Inflammatory macrophage treated with lipopolysaccharide for 1 hour (primary cell): ENCODE measurements at places on chromosomes 1 and 21.
A peak's percentile ranks its signal among the peaks of the same experiment; 100 is the strongest.

DNA sequence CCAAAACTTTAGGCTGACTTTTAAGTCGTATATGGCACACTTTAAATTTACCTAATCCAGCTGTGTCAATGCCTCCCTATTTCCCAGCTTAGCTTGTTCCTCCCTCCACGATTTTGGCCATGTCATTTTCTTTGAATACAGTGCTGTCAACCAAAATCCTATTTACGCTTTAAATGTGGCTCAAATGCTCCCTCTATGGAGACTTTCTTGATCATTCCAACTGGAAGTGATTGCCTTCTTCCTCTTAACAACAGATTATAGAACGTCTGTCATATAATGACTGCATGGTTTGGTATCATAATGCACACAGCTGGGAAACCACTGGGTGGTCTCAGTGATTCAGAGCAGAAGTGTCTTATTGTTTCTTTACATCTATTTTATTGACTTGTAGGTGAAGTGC, 18.9 kb upstream of the BATF3 start:
- DNase-seq: peak; percentile 45

- DNase-seq: no peak
These were observed 27.5 kb upstream of the TCEA3 start for GRCh38 chr1:23452011-23452411.

- no peak for DNase-seq
These were observed 8.7 kb upstream of the GADD45A start for GRCh38 chr1:67676287-67676686.

DNA sequence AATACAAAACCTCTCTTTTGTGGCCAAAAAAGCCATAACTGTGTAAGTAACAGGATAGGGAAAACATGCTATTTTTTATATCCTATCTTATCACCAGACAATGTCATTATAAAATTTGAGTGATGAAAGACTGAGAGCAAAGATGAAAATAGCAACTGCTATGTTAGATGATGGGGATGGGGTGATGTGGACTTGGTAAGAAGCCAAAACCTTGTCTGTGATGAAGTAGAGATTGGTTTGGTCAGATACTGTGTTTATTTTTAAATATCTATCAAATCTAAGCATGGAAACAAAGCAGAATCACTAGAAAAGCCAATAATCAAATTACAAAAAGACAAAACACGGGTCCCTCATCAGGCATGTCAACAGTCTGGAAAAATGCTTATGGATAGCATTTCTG, 631.1 kb upstream of the NR5A2 start:
- no peak for DNase-seq

- no peak for DNase-seq
These were observed 3.7 kb upstream of the REN start for GRCh38 chr1:204169858-204170257.

DNA sequence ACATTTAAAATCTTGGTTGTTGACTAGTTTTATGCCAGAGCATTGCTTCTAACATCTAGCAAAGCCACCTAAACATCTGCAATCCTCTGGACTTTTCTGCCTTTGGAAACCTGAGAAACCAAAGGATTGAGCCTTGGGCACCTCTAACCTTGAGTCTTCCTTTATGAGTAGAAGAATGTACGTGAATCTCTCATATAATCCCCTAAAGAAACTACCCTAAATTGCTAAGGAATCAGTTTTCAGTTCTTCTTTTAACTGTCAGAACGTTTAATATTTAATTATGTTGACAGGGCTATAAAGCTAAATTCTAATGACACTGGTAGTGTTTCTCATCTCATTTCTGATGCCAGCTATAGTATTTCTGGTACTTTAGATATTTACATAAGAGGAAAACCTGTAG, 997.3 kb downstream of the AMY1C start:
- DNase-seq: no peak

- no peak for DNase-seq
These were observed 10.1 kb downstream of the CHD1L start for GRCh38 chr1:147252540-147252939.

- DNase-seq: no peak
These were observed 105.9 kb downstream of the KCNN3 start for GRCh38 chr1:154764181-154764580.

DNA sequence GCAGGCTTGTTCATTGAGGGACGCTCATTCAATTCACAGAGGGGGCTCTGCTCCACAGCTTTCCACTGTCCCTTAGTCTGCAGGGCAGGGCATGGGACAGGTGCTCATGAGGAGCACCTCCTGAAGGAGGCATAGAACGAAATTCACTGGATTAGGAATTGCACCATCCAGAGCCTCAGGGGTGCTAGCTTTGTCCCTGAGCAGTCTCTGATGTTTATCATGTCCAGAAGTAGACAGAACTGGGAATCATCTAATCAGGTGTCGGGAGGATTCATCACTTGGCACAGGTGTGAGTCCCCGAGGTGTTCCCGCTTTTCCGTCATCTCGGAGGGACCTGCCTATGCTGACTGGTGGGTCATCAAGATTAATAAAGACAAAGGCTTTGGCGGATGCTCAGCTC, 321.4 kb downstream of the AJAP1 start:
- DNase-seq: no peak

GRCh38 chr1:20185834-20186782, at the start of the genes PLA2G2C and UBXN10:
PLA2G2C (minus strand) TSS chr1:20186518; CDS start chr1:20177363, 9,155 bp downstream.
UBXN10 (plus strand) TSS chr1:20186096; CDS start chr1:20190562, 4,466 bp downstream.
- no peak for DNase-seq

- peak; percentile 93 for DNase-seq
These were observed 35.3 kb upstream of the NGF start for GRCh38 chr1:115373305-115373704.

DNA sequence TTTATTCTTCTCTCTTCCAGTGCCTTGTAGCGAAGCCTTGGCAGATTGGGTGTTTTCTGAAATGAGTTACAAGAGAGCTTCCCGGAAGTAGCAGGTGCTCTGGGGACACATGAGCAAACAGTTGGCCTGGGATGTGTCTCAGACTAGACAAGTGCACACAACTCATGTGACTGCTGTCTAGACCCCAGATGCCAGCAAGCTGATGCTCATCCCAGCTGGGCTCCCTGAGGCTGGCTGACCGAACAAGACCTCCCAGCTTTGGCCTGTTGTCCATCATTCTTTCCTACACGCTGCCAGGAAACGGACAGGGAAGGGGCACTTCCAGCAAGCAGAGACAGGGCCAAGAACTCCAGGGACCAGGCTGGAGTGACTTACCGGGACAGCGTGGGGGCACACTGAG, 18.7 kb upstream of the CSF1 start:
- DNase-seq: no peak

DNA sequence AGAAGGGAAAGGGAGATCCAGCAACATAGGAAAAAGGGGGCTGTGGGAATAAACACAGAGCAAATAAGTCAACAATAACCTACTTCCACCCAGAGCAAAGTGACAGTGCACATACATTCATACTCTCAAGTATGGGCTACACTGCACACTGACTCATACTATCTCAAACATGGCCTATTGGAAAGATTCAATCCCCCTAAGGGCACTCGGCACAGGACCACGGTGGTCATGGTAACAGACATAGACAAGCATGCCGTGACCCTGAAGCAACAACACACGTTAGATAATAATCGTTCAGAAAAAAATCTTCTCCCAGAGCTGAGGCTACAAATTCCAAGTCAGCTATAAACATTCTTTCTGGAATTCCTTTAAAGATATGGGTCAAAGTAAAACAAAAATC, 16.8 kb upstream of the JAK1 start:
- DNase-seq: no peak

GRCh38 chr1:47418681-47419325, 2.7 kb downstream of the FOXE3 start:
- DNase-seq: no peak

- no peak for DNase-seq
These were observed 6.7 kb downstream of the S100A16 start for GRCh38 chr1:153606194-153606593.

- no peak for DNase-seq
These were observed 7.3 kb upstream of the AHCYL1 start for GRCh38 chr1:109977225-109977624.

DNA sequence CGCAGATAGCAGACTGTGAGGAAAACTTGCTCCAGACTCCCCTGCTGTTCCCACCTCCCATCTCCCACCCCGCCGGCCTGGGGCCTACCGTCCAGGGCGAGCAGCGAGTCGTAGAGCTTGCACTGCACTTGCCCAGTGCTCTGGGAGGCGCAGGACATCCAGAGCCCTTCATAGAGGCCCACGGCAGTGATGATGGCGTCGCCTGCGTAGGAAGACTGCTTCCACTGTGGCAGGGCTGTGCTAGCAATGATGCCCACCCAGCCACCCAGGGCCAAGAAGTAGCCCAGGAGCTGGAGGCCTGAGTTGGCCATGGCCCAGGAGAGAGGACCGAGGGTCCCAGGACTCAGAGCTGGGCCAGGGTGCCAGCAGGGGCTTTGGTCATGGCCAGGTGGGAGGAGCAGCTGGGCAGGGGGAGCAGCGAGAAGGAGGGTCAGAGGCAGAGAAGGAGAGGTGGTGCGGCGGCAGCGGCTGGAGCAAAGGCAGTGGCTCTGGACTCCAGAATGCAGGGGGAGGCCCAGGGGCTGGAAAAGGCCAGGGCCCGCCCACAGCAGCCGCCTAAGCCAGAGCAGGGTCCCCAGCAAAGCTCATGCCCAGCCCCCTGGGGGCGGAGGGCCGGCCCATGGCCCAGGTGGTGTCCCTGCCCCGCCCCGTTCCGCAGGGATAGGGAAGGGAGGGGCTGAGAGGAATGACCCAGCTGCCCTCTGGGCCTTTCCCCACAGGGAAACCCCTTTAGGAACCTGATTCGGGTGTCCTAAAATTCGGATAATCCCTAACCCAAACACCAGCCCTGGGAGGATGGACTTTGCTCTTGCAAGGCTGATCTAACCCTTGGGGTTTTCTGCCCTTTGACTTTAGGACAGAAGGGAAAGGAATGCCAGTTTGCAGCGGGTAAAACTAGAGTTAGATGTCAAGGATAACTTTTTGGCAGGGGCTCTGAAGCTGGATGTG, at the start of gene CLDN19:
Gene CLDN19 (minus strand): TSS at position 484 of the 948 bp plus-strand sequence. CDS start 173 bp downstream, at position 311.
- no peak for DNase-seq

DNA sequence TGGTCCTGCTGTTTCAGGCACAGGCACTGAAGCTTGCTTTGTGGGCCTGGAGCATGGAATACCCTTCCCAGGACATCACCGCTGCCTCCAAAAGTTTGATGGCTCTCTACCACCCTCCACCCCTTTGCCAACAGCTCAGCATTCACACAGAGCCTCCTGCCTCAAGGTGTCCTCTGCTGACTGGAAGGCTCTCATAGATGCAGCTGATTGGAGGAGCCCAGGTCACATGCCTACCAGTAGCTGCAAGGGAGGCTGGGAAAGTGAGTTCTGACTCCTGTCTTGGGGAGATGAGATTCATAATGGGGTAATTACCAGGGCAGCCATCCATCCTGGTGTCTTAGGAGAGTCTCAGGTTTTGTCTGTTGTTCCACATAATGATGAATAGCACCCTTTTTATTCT, 124.8 kb upstream of the GRIK3 start:
- no peak for DNase-seq

- no peak for DNase-seq
These were observed 104.4 kb downstream of the PTPN14 start for GRCh38 chr1:214446772-214447556.

- DNase-seq: peak; percentile 49
These were observed 68.9 kb downstream of the LRIG2 start for GRCh38 chr1:113141650-113142473.

GRCh38 chr1:156400191-156400935, 31.4 kb downstream of the RHBG start:
- DNase-seq: no peak

DNA sequence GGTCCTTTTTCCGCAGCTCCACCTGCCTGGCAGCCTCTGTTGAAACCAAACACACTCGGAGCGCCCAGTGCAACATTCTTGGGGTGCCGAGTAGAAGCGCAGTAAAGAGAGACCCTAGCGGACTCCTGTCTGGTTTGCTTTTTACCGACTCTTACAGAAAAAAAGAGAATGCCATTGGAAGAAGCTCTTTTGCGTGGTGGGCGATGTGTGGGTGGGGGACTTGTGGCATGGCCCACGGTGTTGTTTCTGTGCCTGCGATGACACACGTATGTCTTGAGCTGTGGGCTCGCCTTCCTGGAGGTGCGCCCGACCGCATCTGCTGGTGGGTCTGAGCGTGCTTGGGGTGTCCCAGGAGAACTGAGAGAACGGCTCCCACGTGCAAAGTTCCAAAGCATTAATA, 7.3 kb upstream of the BARHL2 start:
- no peak for DNase-seq

GRCh38 chr1:205568469-205569361, 63.1 kb downstream of the ELK4 start:
- no peak for DNase-seq

- DNase-seq: no peak
These were observed 29.6 kb upstream of the CPLANE2 start for GRCh38 chr1:16266411-16267118.

DNA sequence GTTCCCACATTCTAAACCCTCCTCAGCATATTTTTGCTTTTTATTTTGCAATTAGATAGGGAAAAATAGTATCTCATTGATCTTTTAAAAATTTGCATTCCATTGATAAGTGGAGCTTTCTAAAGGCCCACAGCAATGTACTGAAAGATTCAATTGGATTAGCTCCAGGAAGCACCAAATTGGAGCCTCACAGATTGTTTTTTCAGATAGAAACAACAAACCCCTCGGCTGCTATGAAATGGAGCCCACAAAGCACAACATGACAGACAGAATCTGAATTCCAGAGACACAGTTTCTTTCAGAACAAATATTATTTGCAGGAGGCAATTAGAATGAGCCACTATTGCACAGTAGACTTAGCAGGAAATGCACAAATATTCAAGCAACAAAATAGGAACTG, 58.9 kb upstream of the KIF26B start:
- DNase-seq: no peak

DNA sequence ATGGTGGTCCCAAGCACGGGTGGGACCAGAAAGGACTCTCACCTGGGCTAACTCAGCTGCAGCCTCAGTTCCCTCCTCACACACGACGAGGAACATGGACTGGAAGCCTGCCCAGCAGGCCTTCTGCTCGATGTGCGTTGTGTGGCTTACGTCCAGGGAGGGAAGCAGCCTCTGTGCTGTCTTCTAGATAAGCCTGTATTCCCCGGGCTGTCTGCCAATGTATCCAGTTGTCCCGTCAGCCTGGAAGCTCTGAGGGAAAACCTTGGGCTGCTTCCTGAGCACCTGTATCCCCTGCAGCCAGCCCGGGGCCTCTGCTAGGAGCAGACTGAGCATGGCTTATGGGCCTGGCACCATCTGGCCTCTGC, 10.5 kb downstream of the PCSK9 start:
- DNase-seq: no peak

DNA sequence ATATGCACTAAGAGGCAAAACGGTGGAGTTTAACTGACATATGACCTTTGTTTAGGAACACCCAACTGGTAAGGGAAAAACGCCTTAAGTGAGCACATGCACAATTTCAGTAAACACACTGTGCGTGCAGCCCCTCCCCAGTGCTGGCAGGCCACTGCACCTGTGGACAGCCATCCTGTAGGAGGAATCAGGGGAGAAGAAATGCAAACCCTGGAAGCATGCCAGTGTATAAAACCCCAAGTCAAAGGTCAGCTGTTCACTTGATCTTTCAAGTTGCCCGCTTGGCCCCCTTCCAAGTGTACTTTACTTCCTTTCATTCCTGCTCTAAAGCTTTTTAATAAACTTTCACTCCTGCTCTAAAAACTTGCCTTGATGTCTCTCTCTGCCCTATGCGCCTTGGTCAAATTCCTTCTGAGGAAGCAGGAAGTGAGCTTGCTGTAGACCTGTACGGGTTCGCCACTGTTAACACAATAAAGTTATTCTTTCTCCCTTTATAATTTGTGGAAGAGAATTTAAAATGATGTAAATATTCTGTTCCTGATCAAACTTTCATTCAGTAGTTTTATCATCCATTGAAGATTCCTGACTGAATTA, 31.8 kb downstream of the USP25 start:
- DNase-seq: no peak

- no peak for DNase-seq
These were observed 20.2 kb downstream of the SLC27A3 start for GRCh38 chr1:153795330-153795837.
